ENCODE measurements at places on chromosomes 1 and 21. TPM values are rescaled to one million over a fixed set of nuclear protein-coding genes. Genes with fewer than 3 reads are reported as not detected.
A peak's percentile ranks its signal among the peaks of the same experiment; 100 is the strongest.

DNA sequence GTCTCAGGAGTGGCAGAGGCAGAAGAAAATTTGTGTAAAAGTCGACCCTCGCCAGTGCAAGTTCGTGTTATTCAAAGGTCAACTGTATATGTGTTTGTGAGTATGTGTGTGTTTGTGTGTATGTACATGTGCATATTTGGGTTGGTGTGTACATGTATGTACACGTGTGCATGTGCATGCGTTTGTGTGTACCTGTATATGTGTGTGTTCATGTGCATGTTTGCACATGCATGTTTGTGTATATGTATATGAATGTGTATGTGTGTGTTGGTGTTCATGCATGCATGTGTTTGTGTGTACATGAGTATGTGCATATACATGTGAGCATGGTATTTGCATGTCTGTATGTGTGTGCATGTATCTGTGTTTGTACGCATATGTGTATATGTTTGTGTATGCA, 21.7 kb upstream of the TENT5C start:
- no peak overlapping the region for H3K4me3 ChIP-seq
- no peaks in the 10 kb centered on the region for H3K27me3 ChIP-seq
- DNase-seq: no peak

GRCh38 chr1:189351960-189352359, 1125.7 kb downstream of the BRINP3 start:
- DNase-seq: no peak
- no peaks in the 10 kb centered on the region for H3K36me3 ChIP-seq
- no peak overlapping the region for H3K27ac ChIP-seq
- no peak overlapping the region for H3K4me3 ChIP-seq

GRCh38 chr1:16976966-16977365, 3.5 kb downstream of the MFAP2 start:
- no peaks in the 10 kb centered on the region for H3K27me3 ChIP-seq
- no peaks in the 10 kb centered on the region for H3K36me3 ChIP-seq
- no peak overlapping the region for H3K4me3 ChIP-seq
- no peak for DNase-seq
- peaks cover 19% of the 10 kb centered on the region for H3K4me1 ChIP-seq

DNA sequence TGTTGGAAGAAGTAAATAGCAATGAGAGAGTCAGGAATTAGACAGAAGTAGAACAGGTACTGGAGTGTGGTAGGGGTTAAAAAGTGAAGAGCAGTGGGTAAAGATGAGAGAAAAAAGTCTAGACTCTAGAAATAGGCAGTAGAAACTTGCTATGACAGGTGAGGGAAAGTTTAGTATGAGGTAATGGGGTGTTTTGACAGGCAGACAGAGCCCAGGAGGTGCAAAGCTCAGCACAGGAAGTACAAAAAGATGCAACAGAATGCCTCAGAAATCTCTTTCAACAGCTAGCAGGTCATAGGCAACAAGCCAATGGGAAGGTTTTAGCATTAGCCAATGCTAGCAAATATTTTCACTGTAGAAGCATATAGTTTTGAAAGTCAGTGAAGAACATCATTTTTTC, 319.1 kb upstream of the SGIP1 start:
- no peaks in the 10 kb centered on the region for H3K27me3 ChIP-seq
- peak; percentile 20 for DNase-seq

GRCh38 chr1:204321051-204321450, 38.7 kb downstream of the PLEKHA6 start:
- H3K27me3 ChIP-seq: no peaks in the 10 kb centered on the region
- H3K4me3 ChIP-seq: no peak overlapping the region
- peaks cover 58% of the 10 kb centered on the region for H3K4me1 ChIP-seq
- DNase-seq: no peak
- no peaks in the 10 kb centered on the region for H3K36me3 ChIP-seq
- H3K27ac ChIP-seq: peak overlapping the region; percentile 95

DNA sequence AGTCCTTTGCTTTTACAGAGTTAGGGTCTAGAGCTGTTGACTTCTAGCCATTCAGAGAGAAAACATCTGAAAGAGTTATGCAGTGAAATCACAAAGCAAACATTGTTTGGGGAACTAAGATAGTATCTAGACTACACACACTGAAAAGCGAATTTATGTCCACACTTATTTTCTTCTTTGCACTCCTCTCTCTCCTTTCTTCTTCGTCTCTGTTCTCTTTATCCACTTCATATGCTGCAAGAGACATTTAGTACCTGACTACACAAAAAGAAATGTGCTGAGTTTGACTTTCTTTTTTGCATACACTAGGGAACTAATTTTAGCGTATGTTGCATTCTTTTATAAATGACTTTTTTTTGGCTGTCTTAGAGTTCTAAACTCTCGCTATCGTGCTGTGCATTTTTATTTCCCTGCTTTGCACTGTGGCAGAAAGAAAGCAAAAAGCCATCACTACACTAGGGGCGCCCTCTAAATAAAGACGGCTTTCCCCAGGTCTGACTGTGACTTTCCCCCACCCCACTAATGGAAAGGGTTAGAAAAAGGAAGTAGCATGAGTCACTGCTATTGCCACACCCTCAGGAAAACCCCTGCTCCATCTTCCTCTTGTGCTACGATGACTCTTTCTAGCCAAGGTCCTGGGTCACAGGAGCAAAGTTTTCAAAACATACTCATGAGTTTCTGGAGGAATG, 65.7 kb downstream of the MAP3K7CL start:
- H3K4me3 ChIP-seq: peak overlapping the region; percentile 65
- H3K27ac ChIP-seq: peak overlapping the region; percentile 76
- H3K36me3 ChIP-seq: no peaks in the 10 kb centered on the region
- DNase-seq: peak; percentile 92
- H3K27me3 ChIP-seq: no peaks in the 10 kb centered on the region

- peaks cover 4% of the 10 kb centered on the region for H3K4me1 ChIP-seq
- no peak overlapping the region for H3K4me3 ChIP-seq
- DNase-seq: no peak
Observed at GRCh38 chr1:43536196-43536863, 5.6 kb downstream of the PTPRF start.

DNA sequence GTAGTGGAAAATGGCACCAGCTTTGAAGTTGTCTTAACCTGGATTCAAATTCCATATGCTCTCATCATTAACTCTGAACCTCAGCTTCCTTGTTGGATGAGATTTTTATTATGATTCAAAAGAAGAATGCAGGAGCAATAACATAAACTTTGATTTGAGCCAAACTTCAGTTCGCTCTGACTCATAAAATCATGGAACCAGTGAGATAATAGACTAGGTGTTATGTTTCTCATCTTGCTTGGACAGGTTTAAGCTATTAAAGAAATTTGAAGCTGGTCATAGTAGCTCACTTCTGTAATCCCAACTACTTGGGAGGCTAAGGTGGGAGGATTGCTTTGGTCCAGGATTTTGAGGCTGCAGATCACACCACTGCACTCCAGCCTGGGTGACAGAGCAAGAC, 172.8 kb downstream of the CLEC20A start:
- peak; percentile 19 for DNase-seq
- H3K4me3 ChIP-seq: no peak overlapping the region
- no peaks in the 10 kb centered on the region for H3K27me3 ChIP-seq
- H3K27ac ChIP-seq: no peak overlapping the region
- H3K4me1 ChIP-seq: peaks cover 9% of the 10 kb centered on the region
- H3K36me3 ChIP-seq: no peaks in the 10 kb centered on the region

DNA sequence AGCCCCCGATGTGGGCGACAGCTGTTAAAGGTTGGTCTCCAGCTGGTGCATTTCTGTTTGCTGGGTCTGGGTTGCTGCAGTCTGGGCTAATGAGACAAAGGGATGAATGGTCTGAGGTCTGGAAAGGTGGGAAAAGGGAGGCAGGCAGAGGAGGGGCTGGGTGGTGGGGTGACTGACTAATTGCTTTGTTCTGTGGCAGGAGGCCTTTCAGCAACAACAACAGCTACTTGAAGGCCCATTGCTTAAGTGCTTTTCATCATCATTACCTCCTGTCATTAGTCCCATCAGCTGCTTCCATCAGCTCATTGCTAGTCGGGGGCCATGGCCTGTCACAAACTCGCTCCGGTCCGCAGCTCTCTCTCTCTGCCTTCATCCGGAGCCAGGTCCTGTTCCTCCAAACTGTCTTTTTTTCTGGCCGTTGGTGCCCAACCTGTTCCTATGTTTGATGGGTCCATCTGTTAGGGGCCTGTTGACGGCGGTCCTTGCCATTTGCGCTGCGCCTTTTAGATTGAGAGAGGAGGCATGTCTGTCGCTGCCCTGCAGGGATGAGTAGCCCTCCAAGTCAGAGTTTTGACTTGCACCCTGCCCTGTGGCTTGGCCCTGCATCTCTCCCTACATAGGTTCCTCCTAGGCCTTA, 105.6 kb upstream of the PLXNA2 start:
- no peak for DNase-seq
- H3K4me3 ChIP-seq: no peak overlapping the region
- H3K27me3 ChIP-seq: no peaks in the 10 kb centered on the region
- no peaks in the 10 kb centered on the region for H3K4me1 ChIP-seq
- no peak overlapping the region for H3K27ac ChIP-seq
- H3K36me3 ChIP-seq: no peaks in the 10 kb centered on the region

- H3K27me3 ChIP-seq: no peaks in the 10 kb centered on the region
- peaks cover 35% of the 10 kb centered on the region for H3K36me3 ChIP-seq
- 0 out of 2 replicates have a peak, but pooled peaks cover 5% of the 10 kb centered on the region for H3K4me1 ChIP-seq
- no peak overlapping the region for H3K4me3 ChIP-seq
- no peak overlapping the region for H3K27ac ChIP-seq
Observed at GRCh38 chr21:33817138-33817537, 98.5 kb downstream of the ATP5PO start.

- H3K4me3 ChIP-seq: no peak overlapping the region
- no peaks in the 10 kb centered on the region for H3K27me3 ChIP-seq
- DNase-seq: no peak
- H3K27ac ChIP-seq: no peak overlapping the region
Observed at GRCh38 chr21:18157406-18157805, 87.2 kb upstream of the CHODL start.

DNA sequence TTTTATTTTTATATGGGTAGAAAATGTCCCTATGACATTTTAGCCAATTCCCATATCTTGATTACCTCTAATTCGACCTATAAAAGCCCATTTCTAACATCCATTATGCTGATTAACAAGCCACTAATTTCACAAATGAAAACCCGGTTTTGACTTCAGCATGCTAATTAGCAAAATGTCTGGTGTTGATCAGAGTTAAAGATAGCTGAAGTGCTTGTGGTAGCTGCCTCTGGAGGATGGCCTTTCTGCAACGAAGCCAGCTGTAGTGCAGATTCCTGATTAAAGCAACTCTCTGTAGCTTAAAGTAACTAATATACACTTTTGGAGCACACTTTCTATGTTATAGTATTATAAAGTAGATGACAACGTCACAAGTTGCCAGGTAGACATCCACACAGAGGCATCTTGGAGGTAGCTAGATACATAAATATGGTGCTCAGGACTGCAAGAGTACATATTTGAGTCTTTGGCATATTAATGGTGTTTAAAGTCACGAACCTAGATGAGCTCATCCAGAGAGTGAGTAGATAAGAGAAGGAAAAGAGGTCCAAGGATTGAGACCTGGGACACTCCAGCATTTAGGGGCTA, 239.5 kb downstream of the BRINP2 start:
- H3K4me3 ChIP-seq: no peak overlapping the region
- no peak overlapping the region for H3K27ac ChIP-seq
- H3K27me3 ChIP-seq: peaks cover 17% of the 10 kb centered on the region
- H3K36me3 ChIP-seq: no peaks in the 10 kb centered on the region
- H3K4me1 ChIP-seq: no peaks in the 10 kb centered on the region

DNA sequence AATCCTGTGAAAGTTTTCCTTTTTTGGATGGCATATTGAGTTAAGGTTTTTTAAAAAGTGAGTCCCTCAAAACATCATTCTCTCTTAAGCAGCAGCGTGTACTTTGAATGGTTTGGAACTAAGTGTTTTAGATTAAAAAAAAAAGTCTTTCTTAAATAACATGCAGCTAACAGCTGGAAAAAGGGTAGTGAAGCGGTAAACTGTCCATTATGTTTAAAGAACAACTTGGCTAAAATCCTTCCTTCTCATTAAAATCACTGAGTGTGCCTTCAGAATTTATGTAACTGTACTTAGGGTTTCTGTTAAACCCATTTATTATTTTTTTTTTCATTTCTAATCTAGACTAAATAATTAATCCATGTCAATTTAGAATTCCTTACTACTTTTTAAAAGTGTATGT, 254.2 kb upstream of the ADAMTS5 start:
- H3K36me3 ChIP-seq: no peaks in the 10 kb centered on the region
- no peak for DNase-seq
- H3K27me3 ChIP-seq: no peaks in the 10 kb centered on the region
- H3K4me1 ChIP-seq: peaks cover 35% of the 10 kb centered on the region

DNA sequence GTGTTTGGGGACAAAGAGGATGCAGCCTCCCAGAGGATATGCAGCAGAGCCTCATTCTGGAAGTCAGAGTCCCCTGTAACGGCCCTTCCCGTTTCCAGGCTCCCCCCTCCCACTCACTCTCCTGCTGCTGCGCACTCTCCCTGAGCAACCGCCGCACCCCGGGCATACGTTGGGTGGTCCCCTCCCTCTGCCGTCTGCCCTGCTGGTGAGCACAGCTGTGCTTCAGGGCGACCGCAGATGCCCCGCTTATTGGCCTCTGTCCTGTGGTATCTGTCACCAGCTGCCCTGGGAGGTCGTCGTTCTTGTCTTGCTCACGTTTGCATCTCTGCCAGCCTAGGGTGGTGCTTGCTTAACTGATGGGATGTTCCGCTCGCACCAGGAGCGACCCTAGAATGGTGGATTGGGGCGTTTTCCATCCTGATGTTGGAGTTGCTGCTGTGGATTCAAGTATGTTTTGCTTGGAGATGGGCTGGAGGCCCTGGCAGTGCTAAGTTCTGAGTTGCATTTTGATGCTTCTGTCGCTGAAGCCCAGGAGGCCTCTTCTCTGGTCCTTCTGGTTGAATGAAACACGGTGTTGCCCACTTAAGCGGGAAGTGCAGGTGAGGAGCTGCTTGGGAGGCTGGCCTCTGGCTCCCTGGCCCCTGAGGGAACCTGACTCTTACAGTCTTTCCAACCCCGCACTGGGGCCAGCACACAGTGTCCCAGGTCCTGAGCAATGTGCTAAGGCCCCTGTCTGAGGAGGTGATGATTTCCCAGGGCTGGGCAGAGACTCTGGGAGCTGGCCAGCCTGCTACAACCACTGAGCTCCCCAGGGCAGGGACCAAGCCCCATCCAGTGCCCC, 3.2 kb downstream of the TMEM201 start:
- H3K4me3 ChIP-seq: no peak overlapping the region
- no peaks in the 10 kb centered on the region for H3K4me1 ChIP-seq
- no peak overlapping the region for H3K27ac ChIP-seq
- H3K36me3 ChIP-seq: no peaks in the 10 kb centered on the region
- no peak for DNase-seq

Gene MTARC2
- total RNA-seq: 1.9 TPM

Gene PADI4
- not detected for total RNA-seq

Gene KCNC4
- total RNA-seq: 29.3 TPM

Gene SFN
- not detected for total RNA-seq

Gene MAP10
- total RNA-seq: 2.3 TPM

Gene ZNF593OS
- total RNA-seq: not detected

Gene NES
- total RNA-seq: 23.0 TPM

Gene GOLT1A
- not detected for total RNA-seq

Measured in GM23248 (cell line).